D721Med (cell line): ENCODE measurements at places on chromosomes 6 and 20.

DNA sequence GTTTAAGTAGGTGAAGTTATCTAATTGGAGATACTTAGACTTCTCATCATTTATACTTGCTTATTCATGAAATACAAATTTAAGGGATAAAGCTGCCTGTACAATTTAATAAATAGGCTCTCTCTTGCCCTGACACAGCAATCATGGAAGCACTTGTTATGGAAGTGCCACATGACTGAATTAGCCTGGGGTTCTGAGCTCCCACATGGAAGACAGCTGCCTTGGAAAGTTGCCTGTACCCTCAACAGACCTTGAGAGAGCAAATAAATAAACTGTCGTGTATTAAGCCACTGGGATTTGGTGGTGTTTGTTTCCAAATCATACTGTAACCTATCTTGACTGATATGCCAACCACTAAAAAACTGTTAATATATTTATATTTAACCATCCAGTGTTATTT lies 87.0 kb upstream of the RSPO3 start:
- no peak for DNase-seq

DNA sequence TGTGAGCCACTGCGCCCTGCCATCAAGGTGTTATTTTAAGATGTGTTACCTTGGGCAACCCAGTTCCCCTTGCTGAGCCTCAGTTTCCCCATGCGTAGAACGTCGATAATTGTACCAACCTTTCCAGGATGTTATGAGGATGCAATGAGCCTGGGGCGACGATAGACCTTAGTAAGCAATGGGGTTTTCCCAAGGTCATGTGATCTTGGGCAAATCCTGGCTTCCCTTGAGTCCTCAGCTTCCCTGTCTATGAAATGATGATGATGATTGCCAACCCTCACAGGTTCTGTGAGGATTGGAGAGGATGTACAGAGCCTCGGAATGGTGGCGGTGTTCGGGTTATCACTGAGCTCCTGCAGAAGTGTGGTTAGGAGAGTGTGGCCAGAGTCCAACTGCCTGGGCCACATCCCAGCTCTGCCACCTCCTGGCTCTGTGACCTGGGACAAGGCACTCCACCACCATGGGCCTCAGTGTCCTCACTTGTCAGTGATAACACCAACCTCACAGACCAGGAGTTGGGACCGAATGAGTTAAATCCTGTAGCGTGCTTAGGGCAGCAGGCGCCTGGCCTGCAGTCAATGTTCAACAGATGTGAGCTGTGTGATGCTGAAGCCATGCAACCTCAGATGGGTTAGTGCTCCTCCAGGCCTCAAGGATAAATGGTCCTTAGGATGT lies 23.4 kb downstream of the SIRPA start:
- no peak for DNase-seq

DNA sequence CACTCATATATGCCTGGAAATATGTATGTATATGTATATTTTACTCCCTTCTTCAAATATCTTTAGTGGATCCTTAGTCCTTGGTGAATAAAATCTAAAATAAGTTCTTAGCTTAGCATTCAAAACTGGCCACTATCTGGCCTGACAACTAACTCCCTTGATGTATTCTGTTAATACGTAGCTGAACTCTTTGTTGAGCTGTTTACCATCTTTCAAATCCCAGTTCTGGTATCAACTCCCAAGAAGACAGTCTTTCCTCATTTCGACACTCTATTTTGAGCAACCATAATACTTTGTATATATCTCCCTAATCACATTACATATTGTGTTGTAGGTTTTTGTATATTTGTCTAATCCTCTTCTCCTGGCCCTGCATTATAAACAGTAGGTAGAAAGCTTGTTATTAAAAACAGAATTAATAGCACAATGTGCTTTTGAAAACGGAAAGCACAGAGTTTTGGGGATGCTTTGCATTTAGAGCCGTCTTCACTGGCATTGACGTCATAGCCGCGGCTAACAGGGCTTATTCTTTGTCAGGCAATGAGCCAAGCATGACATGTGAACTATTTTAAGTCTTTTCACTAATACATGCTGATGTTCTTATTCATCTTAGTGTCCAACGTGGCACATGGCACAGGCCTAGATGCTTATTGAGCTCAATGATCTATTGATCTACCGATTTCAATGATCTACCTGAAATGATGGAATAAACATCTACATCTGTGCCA lies 47.2 kb upstream of the CCN2 start:
- DNase-seq: no peak

DNA sequence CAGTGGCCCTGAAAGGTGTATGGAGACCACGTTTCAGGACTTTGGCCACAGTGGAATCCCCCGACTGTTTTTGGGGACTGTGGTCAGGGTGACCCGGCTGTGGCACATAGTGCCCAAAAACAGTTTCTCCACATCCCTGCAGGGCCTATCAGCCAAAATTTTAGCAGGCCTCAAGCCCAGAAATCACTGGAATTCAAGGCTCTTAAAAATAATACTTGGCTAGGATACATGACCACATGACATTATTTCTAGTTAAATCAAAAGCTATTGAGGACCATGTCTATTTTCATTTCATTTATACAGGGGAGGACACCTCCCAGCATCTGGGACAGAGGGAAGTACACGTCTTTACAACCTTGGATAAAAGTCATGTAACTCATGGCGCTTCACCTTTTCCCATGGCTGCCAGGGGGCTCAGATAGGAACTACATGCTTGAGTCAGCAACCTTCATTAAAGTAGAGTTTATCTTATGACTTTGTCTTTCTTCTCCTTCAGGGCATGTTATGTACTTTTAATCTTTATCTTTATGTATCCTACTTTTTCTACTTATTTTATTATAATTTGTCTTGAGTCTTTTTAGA lies 70.8 kb upstream of the CD93 start:
- DNase-seq: no peak

DNA sequence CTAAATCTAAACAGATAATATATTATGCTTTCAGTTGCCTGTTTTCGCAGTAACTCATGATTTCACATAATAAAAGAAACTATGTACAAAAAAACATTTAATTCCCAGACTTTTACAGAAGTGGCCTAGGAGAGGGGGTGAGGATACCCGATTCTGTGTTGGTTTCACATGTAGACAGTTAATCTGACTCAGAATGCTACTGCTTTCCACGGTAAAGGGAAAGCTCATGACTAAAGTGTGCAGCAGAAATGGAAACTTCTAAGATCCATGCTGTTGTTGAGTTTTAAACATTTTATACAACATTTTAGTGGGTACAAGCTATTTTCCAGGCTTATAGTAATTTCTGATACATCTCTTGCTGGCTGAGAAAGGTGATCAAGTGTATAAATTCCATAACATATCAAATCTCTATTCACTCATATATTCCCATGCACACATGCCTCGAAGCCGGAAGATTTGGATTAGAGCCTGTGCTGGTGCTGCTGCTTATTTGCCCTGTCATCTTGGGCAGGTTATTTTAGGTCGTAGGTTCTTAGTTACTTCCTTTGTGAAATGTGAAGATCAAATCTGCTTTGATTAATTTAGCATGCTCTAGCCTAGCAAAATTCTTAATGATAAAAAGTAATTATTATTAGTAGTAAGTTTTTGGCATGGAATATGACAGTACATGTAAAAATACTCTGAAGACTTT lies 896.7 kb upstream of the MAP3K7 start:
- no peak for DNase-seq

GRCh38 chr6:113713665-113714064 lies 143.5 kb upstream of the MARCKS start:
- no peak for DNase-seq

DNA sequence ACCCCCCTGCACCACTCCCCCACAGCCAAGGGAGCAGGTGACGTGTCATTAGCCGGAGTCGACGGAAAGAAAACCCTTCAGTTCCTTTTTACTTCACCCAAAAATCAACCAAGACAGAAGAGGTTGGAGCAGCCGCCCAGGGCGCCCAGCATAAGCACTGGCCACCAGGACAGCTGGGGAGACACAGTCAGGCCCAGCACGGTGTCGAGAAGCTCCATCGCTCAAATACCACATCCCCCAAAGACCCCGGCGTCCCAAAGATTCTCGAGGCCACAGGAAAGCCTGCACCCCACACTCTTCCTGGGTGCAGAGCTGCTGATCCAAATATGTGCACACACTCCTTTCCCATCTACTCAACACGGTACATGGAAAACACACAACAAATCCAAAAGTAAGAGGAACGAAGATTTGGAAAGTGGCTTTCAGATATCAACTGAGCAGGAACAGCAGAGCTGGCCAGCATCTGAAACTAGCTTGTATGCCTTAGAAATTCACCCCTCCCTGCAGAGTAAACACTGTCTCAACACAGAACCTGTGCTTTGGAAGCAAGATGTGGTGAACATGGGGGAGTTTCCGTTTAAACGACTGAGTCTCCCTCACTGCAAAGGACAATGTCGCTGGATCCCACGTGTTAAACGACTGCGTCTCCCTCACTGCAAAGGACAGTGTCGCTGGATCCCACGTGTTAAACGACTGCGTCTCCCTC lies 54.6 kb downstream of the DLL1 start:
- DNase-seq: no peak

DNA sequence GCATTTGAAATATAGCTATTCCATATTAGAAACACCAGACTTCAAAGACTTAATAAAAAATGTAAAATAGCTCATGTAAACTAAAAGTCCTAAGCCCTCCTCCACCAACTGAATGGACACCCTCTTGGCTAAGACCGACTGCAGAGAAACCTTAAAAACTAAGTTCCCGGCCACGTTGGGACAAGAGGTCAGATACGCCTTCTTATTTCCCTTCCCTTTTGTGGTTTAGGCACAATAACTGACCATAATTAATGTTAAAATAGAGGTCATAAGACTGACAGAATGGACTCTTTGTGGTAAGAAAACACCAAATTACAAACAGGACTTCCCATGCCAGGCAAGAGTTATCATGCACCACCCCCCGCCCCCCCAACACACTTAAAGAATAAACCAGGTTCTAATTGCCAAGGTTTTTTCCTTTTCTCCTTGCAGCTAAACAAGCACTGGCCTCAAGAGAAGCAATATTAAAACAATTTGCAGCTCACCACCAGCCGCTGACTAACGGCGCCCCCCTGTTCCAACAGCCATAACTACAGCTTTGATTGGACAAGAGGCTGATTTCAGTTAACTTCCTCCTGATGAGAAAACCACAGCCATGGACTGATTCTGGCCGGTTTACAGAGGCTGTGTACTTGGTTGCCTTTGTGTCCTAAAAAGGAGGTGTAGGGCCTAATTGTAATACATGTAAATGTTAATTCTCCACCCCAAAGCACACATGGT lies 10.7 kb upstream of the LAMP5 start:
- DNase-seq: no peak

DNA sequence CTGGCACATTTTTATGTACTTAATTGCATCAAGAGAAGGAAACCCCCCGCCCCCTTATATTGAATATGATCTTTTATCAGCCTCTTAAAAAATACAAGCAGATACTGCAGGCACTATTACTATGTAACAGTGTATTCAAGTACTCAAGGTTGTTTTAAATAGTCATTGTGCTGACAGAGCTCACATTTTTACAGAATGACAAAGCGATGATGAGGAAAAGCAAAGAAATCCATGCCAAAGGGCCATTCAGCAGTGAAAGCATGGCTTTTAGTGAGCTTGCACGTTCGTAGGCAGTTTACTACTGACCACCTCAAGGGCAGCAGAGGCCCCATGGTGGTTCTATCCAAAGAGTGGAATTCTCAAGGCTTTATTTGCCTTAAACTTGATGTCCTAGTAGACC lies 146.8 kb downstream of the RPS12 start:
- no peak for DNase-seq

- DNase-seq: no peak
Observed at GRCh38 chr6:18091382-18091781, 31.1 kb downstream of the NHLRC1 start.

GRCh38 chr6:72975352-72975752 lies 249.9 kb downstream of the KHDC1L start:
- DNase-seq: no peak

DNA sequence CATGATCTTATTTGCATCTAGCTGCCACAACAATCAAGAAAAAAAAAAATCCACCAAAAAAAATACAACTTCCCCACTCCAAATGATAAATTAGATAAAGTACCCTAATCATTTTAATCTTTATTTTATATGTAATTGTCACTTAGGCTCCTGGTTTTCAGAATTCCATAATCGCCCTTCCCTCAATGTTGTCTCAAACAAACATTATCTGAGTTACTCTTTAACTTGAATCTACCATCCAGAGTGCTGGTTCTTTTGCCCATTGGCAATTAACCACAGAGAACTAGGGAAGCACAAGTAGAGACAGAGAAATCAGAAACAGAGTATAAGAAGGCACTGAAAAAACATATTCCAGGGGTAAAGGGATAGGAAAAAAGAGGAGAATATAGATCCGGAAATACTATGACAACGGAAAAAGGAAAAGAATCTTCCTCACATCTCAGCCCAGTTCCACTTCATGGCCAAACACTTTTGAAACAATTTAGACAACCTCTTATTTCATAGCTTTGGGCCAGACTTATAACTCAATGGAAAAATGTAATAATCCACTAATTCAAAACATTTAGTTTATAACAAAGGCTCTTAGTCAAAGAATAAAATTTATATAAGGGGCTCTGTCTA lies 861 bp upstream of the NHSL1 start:
- no peak for DNase-seq

DNA sequence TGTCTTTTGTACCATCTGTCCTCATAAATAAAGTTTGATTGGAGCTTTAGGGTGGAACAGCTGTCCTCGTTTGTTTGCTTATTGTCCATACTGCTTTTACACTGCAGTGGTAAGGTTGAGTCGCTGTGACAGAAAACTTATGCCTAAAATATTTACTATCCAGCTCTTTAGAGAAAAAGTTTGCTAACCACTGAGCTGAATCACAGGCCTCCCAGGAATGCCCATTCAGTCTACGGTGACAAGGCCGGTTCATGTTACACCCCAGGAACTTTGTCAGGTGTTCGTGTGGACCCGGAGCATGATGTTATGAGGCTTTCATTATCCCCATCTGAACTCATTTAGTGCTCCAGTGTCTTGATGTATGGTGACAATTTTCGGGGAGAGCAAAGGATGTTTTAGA lies 401.1 kb downstream of the SAMD5 start:
- DNase-seq: no peak

DNA sequence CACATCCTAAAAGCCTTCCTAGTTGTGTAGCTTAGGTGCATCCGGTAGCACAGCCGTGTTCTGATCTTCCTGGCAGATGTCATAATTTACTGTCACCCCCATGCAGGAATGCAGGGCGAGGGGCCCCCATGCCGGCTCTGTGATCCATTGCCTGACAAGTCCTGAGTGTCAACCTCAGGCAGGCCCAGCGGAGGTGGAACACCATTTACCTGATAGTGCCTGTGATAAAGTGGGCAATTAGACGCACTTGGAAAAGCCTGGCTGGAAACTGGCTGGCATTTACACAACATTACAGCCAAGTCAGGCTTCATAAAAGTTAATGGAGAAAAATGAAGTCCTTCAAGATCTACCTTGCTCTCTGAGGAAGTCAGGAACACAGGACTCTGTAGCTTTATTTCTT lies 521.4 kb upstream of the JAG1 start:
- DNase-seq: no peak

DNA sequence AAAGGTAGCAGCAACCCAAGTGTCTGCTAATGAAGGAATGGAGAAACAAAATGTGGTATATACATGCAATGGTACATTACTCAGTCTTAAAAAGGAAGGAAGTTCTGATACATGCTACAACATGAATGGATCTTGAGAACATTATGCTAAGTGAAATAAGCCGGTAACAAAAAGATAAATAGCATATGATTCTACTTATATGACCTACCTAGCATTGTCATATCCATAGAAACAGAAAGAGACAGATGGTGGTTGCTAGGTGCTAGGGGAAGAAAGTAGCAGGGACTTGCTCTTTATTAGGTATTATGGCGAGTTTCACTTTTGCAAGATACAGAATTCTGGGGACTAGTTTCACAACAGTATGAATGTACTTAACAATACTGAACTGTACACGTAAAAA lies 46.6 kb downstream of the UBR2 start:
- no peak for DNase-seq

GRCh38 chr20:57435498-57436222 lies 44.5 kb downstream of the RBM38 start:
- no peak for DNase-seq
